ENCODE measurements at places on chromosomes 6 and 20. TPM values are rescaled to one million over a fixed set of nuclear protein-coding genes. Genes with fewer than 3 reads are reported as not detected.

GRCh38 chr6:90286884-90287488 lies 9.7 kb downstream of the BACH2 start:
- no peak overlapping the region for H3K4me3 ChIP-seq
- H3K27me3 ChIP-seq, result peaks cover 23% of the 10 kb centered on the region
- DNase-seq, result no peak

Gene OPRL1
- 1.8 TPM for total RNA-seq

GRCh38 chr6:6665555-6666243 lies 77.2 kb downstream of the LY86 start:
- H3K4me1 ChIP-seq, result peaks cover 9% of the 10 kb centered on the region
- no peak for DNase-seq
- peak overlapping the region; percentile 9 for H3K27ac ChIP-seq

- peaks cover 5% of the 10 kb centered on the region for H3K27me3 ChIP-seq
- DNase-seq, result no peak
- H3K4me3 ChIP-seq, result no peak overlapping the region
- H3K27ac ChIP-seq, result no peak overlapping the region
- H3K36me3 ChIP-seq, result no peaks in the 10 kb centered on the region
Measured at GRCh38 chr20:34309691-34310090, 6.5 kb upstream of the AHCY start.

GRCh38 chr6:4366635-4367395 lies 231.4 kb upstream of the ECI2 start:
- no peaks in the 10 kb centered on the region for H3K36me3 ChIP-seq
- no peak overlapping the region for H3K4me3 ChIP-seq
- no peak for DNase-seq
- no peaks in the 10 kb centered on the region for H3K4me1 ChIP-seq
- H3K27me3 ChIP-seq, result no peaks in the 10 kb centered on the region
- H3K27ac ChIP-seq, result no peak overlapping the region

Gene SLA2
- total RNA-seq, result 1.8 TPM

DNA sequence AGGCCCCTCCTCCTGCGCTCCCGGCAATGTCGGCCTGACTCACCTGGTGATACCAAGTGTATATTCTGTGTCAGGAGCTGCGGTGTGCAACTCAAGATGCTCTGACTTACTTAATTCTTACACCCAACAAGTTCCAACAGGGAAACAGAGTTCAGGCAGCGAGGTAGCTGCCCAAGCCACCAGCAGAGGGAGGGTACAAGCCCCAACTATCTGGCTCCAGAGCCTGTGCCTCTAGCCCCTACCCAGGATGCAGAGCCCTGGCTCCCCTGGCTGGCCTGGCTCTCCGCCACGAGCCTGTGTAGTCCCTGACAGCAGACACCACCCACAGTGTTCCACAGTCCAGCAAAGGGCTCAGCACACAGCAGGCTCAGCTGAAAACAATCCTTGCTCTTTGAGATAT lies 34.9 kb downstream of the C20orf203 start:
- no peak overlapping the region for H3K27ac ChIP-seq
- H3K36me3 ChIP-seq, result no peaks in the 10 kb centered on the region
- no peak for DNase-seq

Gene BCAS4
- 4.6 TPM for total RNA-seq

DNA sequence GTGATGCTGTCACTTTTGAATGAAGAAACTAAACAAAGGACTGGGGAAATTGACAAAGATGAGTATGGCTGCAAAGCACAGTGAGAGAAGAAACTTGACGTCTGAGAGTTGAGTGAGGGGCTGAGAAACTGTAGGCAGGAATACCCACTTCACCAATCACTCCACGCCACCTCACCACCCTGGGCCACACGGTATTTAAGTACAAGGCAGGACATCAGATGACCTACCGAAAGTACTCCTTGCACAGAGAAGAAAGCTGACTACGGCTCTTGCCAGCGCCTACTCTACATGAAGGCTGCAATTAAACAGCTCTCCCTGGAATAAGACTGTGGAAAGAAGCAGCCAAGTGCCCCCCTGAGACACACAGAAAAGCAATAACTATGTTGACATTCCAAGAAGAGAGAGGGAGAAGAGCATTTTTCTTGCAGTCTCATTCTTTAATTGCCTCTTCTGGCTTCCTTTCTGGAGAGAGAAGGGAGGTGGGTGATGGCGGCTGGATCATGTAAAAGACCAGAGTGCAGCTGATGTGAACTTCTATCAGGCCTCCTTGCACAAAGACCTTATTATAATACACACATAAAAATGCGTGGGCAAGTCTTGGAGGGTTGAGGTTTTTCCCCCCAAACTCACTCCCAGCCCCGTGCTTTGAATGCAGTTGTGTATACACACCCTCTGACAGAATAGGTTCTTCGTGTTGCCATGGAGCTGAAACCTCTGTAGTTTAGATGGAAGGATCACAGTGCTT lies 44.6 kb downstream of the HIVEP2 start:
- no peak for DNase-seq
- H3K27me3 ChIP-seq, result no peaks in the 10 kb centered on the region
- no peak overlapping the region for H3K27ac ChIP-seq
- no peak overlapping the region for H3K4me3 ChIP-seq
- H3K4me1 ChIP-seq, result peaks cover 3% of the 10 kb centered on the region

DNA sequence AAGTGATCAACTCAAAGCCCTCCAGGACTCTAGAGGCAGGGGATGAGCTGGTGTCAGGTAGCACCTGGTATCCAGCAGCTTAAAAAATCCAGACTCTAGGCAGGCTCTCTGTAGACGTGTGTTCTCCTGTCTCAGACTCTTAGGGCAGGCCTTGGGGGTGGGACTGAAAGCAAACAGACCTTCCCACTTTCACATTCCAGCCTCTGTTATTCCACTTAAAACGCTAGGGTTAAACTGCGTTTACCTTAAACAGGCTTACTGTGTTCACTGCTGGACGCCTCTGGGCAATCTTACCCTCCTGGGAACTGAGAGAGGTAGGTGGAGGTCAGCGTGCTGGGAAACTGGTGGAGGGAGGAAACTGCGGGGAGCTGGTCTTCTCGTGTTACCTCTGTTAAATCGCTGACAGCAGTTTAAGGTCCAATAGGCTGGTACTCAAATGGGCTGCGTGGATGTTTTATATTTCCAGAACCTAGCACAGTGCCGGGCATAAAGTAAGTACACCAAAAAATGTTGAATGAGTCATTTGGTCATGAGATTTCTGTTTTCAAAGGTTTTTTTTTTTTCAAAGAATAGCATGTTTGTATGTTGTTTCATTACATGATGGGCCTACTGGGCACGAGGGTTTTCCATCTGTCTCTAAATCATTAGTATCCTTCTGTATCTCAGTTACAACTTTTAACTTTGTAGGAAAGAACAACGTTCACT lies at the start of gene GCNT2:
Gene GCNT2, plus strand, starts transcription at position 248 of the 705 bp plus-strand sequence. CDS start 7,561 bp downstream, outside the sequence.
- no peaks in the 10 kb centered on the region for H3K36me3 ChIP-seq
- peak within 1 kb of the TSS; percentile 15 for H3K4me3 ChIP-seq

Gene RSPH4A
- 5.1 TPM for total RNA-seq

DNA sequence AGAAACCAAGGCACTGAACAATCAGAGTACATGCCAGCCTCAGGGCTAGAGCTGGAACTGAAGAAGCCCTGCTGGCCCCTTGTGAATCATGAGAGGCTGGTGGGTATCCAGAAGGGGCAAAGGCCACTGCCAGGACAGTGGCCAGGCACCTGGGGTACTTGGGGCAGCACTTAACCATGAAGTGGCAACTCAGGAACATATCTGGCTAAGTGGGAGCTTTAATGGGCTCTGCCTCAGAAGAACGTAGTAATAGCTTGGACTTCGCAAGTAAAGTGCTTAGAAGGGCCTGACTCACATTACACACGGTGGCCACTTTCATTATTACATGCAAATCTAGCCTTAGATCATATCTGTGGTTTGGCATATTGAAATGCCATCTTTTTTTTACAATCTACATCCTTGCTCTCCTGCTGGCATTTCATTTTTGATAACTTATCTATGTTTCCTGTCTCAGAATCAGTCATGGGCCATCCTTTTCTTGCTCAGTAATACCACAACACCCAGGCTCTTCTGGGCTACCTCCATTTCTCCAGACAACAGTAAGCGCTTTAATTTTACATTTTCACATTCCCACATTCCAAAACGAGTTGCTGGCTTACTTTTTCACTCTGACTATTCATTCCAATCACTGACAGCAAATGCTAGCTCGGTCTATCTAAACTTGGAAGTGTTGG lies 21.6 kb downstream of the NAPB start:
- H3K4me3 ChIP-seq, result no peak overlapping the region
- H3K27ac ChIP-seq, result no peak overlapping the region
- H3K4me1 ChIP-seq, result peaks cover 38% of the 10 kb centered on the region
- DNase-seq, result no peak
- no peaks in the 10 kb centered on the region for H3K27me3 ChIP-seq

Gene FAM83C
- total RNA-seq, result not detected

- H3K27ac ChIP-seq, result no peak overlapping the region
- no peak overlapping the region for H3K4me3 ChIP-seq
- DNase-seq, result no peak
- peaks cover 7% of the 10 kb centered on the region for H3K4me1 ChIP-seq
Measured at GRCh38 chr6:112227411-112227810, 27.0 kb downstream of the LAMA4 start.

DNA sequence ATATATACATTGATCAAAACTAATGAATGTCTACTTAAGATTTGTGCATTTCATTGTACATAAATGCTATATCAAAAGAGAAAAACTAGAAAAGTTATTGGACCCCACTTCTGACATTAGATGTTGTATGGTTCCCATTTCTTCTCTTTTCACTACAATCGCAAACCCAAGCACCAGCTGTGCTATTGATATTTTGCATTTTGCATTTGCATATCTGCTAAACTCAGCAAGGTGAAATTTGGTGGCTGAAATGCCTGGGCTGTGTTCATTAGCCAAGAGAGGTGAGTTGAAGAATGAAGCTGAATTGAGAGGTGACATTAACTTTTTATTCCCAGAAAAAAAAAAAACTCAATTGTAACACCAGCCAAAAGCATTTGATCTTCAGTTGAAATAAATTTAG lies 232.1 kb upstream of the TENT5A start:
- no peaks in the 10 kb centered on the region for H3K4me1 ChIP-seq
- DNase-seq, result no peak
- no peaks in the 10 kb centered on the region for H3K27me3 ChIP-seq
- H3K27ac ChIP-seq, result no peak overlapping the region
- no peaks in the 10 kb centered on the region for H3K36me3 ChIP-seq
- H3K4me3 ChIP-seq, result no peak overlapping the region

Gene ADAM33
- total RNA-seq, result 15.4 TPM

Gene NOX3
- total RNA-seq, result not detected

Gene ZNF391
- 2.5 TPM for total RNA-seq

Gene GABRR1
- total RNA-seq, result not detected

DNA sequence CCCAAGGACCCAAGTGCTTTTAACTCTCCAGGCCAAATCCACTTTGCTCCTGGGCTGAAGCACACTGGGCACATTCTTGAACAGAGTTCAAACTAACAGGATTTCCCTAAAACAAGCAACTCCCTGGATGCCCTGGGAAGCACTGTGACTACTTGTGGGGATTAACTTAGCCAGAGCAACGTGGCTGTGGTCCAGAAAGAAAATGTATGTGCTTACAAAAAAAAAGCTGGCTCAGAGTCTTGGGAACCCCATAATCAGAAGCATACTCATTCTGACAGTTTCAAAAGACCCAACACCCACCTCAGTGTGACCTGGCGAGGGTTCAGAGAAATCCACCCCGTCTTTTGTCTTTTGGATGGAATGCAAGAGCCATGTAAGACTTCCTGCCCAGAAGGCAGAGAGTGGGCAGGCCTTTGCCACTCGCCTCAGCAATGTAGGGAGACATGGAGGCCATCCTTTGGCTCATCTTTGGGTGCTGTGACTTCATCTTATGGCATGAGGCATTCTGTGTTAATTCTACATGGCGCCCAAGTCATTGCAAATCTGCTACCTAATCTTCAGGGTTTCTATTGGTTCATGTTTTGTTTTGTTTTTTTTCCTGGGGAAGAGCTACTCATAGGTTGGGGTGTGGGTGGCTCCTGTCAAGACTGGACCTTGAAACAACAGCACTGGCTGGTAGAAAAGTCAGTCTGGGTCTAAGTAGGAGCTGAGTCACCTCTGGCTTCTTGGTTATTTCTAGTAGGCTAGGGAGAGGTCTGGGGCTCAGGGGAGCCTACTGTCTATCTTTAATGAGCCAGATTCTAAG lies 248.6 kb upstream of the SUPT3H start:
- DNase-seq, result no peak
- H3K27me3 ChIP-seq, result no peaks in the 10 kb centered on the region
- no peak overlapping the region for H3K27ac ChIP-seq
- H3K4me3 ChIP-seq, result no peak overlapping the region
- H3K36me3 ChIP-seq, result no peaks in the 10 kb centered on the region
- H3K4me1 ChIP-seq, result peaks cover 8% of the 10 kb centered on the region

DNA sequence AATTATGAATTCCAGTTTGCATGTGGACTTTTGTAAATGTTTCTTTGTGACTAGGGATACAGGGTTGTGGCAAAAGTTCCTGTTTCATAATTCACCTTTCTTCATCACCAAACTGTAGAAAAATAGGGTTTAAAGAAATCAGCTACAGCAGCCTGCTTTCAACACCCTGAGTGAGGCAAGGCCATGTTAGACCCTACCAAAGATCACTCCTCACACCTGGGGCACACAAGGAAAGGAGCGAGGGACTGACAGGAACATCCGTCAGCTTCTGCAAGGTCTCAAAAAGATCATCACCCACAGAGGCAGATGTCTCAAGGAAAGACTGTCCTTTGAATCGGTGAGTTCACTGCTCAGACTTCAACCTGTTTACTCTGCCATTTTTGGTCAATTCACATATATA lies 10.5 kb upstream of the STX11 start:
- no peak overlapping the region for H3K4me3 ChIP-seq
- DNase-seq, result no peak
- H3K36me3 ChIP-seq, result no peaks in the 10 kb centered on the region
- no peaks in the 10 kb centered on the region for H3K27me3 ChIP-seq
- H3K27ac ChIP-seq, result no peak overlapping the region
- H3K4me1 ChIP-seq, result peaks cover 12% of the 10 kb centered on the region

Gene PHF10
- 33.5 TPM for total RNA-seq

DNA sequence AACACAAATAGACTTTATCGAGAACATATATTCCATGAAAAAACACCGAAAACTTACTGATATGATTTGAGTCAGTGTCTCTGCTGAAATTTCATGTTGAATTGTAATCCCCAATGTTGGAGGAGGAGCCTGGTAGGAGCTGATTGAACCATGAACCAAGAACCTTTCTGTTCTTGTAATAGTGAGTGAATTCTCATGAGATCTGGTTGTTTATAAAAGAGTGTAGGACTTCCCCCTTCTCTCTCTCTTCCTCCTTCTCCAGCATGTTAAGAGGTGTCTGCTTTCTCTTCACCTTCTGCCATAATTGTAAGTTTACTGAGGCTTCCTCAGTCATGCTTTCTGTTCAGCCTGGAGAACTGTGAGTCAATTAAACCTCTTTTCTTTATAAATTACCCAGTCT lies 1289.3 kb upstream of the CITED2 start:
- no peak overlapping the region for H3K4me3 ChIP-seq
- DNase-seq, result no peak
- no peaks in the 10 kb centered on the region for H3K4me1 ChIP-seq
- H3K27me3 ChIP-seq, result no peaks in the 10 kb centered on the region
- no peak overlapping the region for H3K27ac ChIP-seq
